ENCODE measurements at places on chromosomes 4 and X. TPM values are rescaled to one million over a fixed set of nuclear protein-coding genes. Genes with fewer than 3 reads are reported as not detected.

- DNase-seq: no peak
These were observed 133.7 kb upstream of the NDP start for GRCh38 chrX:44106864-44107263.

Gene PARM1
- total RNA-seq: 0.06 TPM

Gene SCML1
- total RNA-seq: 8.2 TPM

DNA sequence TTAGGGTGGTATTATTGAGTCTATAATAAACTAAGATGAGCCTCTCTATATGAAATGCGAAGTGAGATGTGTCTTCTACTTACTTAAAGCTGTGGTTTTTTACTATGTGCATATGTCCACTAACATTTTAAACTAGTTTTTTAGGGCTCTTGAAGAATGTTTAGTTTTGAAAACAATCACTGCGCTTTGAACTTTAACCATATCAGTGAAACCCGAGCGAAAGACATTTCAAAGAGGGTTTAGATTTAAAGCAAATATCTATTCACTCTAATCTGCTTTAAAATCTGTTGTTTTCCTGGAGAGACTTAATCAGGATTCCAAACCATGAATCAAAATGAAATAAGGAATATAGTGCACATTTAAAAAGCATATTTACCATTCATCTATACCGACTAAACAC lies 24.8 kb upstream of the SLC7A11 start:
- no peak for DNase-seq

Gene CT45A8
- total RNA-seq: not detected

DNA sequence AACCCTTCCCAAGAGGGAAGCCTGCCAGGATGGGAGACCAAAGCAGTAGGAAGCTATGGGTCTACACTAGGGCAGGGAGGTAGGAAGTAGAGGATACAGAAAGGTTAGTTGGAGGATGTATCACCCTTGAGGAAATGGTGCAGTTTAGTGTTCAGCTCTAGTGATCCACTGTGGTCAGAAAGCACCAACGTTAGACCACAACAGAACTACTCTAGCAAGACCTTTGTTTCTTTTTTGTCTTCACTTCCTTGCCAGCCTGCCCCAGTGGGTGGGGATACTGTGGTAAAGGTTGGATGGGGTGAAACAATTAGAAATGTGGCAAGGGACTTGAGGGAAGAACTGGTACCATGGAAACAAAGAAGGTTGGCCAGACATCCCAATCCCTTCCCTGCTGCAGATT lies 83.3 kb downstream of the DDIT4L start:
- no peak for DNase-seq

DNA sequence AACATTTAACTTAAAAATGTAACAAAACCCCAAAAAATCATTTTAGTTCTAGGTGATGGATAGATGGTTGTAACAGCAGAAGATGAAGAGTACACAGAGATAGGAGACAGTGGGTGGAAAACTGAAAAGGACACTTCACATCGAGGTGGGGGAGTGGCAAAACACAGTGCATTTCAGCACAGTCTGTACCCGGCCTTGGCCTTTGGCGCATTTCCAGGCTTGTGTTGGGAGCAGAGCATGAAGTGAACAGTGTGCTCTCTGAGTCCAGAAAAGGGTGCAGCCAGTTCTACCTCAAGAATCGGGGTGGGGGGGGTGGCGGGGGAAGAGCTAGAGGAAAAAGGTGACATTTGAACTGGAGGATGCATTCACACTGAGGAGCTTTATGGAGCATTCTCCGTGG lies 4.3 kb downstream of the TSPYL2 start:
- no peak for DNase-seq

Data from glomerular endothelial cell (primary cell).